ENCODE measurements at places on chromosomes 1 and 21.

DNA sequence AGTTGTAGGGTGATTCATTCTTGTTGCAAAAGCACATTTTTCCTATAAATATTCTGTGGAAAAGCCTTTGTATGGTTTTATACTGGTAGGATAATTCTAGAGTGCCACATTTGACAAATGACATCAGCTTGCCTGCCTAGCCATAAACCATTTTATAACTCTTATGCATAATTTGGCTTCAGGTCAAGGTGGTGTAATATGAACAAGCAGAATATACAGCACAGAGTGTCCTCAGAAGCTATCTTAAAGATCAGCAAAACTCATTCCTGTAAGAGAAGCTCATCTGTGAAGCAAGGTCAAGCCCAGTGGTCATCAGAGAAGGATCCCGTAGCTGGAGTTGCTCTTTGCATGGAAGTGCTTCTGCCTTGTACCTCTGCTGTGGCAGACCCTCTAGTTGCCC is 24.0 kb upstream of the C1orf21 start:
- no peak for DNase-seq

DNA sequence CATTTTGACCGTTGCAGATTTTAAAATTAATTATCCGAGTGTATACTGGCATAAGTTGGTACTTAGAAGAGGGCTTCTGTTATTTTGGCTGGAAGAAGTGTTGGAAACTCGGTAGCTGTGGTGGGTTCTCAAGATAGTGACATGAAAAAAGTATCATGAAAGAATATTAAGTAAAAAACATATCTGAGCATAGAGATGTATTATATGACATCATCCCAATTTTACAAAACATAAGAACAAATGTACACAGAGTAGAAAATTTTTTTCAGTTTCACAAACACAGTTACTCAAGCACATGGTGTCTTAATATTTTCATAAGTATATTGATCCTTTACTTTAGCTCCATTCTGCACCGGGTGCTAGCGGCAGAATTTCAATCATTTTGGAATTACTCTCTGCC is 684 bp downstream of the IFI16 start:
- DNase-seq: no peak

DNA sequence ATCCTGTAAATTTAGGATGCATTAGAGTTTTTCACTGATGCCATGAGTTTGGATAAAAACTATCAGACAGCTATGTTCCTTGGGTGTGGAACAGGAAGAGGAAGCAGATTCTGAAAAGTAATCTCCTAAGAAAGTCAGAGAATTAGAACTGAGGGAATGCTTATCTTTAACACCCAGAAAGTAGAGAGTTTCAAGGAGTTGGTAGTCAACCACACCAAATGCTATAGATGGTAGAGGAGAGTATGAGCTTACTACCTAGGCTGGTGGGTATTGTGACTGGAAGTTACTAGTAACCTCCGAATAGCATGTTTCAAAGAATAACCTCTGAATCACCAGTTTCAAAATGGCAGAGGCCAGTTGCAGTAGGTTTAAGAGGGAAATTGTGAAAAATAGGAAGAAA is 288.0 kb downstream of the HMCN1 start:
- DNase-seq: no peak

DNA sequence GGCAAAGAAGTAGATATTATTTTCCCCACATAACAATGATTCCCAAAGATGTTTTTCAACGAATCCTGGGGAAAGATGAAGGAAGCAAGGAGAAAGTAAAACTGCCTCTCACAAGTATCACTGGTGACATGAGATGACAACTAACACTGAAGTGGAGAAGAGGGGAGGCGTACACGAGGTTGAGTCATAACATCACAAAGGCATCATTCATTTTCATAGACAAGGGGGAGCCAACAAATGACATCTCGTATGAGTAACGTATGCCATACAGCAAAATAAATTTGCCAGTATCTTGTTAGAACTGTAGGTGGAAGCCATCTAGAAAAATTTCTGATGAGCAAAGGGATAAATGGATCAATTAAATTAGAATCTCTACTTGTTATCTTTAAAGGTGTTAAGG is 56.6 kb downstream of the ATP1B1 start:
- DNase-seq: no peak

DNA sequence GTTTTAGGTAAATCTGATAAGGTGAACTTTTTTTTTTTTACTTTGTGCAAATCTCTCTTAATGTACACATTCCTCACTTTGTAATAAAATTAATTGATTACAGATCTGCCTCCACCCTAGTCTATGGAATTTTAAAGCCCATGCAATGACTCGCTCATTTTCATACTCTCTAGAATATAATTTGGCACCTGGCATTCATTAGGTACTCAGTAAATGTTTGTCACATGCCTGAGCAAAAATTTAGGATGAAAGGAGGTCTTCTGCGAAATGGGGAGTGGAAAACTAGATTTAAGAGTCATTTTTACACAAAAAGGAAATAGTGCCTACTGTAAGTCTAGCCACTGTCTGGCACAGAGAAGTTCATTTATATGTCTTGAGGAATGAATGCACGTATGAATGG is 350.1 kb downstream of the DPYD start:
- no peak for DNase-seq

GRCh38 chr1:29504196-29504595 is 267.9 kb downstream of the PTPRU start:
- no peak for DNase-seq

DNA sequence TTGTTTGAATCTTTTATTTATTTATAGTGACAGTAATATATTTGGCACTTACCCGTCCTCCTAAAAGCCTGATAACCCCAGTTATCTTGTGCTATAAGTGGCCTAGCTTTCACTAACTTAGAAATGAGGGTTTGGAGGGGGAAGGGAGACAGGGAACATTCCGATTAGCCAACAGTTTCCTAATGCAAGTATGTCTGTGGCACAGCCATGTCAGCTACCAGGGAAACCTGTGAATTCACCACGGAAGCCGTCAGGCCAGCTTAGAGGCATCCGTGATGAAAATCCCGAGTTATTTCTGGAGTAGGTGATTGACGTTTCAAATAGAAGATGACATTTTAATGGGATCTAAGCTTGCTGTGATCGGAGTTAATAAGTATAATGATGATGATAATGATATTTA is 39.4 kb upstream of the BCL10 start:
- no peak for DNase-seq

GRCh38 chr1:180343921-180344769 is 114.1 kb downstream of the LHX4 start:
- DNase-seq: peak; percentile 60

- DNase-seq: no peak
Measured at GRCh38 chr1:77350012-77350770, 68.4 kb downstream of the AK5 start.

DNA sequence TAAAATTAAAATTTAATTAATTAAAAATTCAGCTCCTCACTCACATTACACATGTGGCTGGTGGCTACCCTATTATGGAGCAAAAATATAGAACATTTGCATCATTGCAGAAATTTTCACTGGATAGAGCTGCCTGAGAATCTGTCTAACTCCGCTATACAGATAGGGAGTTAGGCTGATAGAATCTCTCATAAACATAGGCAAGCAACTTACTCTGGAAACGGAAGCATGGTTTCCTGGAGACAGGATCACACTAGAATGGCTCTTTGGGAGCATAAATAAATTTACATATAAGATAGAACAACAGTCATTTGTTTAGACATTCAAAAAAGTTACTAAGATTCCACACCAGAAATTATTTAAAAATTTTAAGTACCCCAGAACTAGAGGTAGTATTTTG is 12.2 kb upstream of the LAMC2 start:
- no peak for DNase-seq

GRCh38 chr1:44831516-44831915 is 11.5 kb downstream of the PTCH2 start:
- DNase-seq: no peak

DNA sequence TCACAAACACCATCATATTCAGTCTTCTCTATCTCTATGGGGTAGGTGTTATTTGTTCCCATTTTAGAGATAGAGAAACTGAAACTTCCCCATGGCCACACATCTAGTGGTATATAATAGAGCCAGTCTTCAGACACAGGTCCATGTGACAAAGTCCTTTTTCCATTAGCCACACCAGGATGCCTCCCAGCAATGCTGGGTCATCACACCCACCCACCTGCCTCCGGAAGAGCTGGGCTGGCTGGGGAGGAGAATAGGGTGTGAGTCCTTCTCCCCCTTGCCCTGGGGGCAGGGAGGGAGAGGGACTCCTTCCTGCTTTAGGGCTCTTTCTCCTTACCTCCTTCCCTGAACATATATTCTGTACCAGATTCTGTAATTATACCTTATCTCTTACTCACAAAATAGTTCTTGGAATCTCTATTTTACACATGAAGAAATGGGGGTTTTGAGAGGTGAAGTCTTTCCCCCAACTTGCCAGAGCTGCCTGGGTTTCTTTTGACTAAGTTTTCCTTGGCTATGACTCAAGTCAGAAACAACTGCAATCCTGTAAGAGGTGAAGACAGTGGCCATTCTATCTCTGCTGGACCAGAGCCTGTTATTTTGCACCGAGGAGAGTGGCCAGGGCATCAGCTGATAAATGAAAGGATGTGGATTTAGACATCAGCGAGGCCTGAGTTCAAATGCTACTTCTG is 30.0 kb downstream of the SOX13 start:
- DNase-seq: no peak

GRCh38 chr1:48817505-48818114 is 40.9 kb upstream of the BEND5 start:
- peak; percentile 83 for DNase-seq

GRCh38 chr1:86205741-86206140 is 49.2 kb upstream of the COL24A1 start:
- no peak for DNase-seq

- no peak for DNase-seq
Measured at GRCh38 chr1:205060746-205061145, 17.7 kb downstream of the CNTN2 start.
